ENCODE measurements at places on chromosomes 11 and 22.

- DNase-seq = no peak
Measured at GRCh38 chr11:70038034-70038834, 39.9 kb upstream of the ANO1 start.

DNA sequence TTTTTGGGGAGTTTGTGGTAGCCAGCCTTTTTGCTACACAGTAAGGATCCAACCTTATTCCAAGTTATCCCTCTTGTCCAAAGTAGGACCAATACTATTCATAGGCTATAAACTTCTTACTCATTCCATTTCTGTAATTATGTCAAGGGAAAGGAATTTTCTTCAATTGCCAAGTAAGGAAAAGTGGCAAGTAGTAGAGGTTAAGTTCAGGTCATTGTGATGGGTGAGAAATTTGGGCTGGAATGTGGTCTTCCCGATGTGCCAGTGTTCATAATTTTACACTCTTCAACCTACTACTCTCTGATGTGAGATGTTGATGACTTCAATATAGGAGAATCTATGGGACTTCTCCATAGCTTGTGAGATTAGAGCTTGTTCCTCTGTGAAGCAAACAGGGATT lies 648.8 kb downstream of the METTL15 start:
- no peak for DNase-seq

DNA sequence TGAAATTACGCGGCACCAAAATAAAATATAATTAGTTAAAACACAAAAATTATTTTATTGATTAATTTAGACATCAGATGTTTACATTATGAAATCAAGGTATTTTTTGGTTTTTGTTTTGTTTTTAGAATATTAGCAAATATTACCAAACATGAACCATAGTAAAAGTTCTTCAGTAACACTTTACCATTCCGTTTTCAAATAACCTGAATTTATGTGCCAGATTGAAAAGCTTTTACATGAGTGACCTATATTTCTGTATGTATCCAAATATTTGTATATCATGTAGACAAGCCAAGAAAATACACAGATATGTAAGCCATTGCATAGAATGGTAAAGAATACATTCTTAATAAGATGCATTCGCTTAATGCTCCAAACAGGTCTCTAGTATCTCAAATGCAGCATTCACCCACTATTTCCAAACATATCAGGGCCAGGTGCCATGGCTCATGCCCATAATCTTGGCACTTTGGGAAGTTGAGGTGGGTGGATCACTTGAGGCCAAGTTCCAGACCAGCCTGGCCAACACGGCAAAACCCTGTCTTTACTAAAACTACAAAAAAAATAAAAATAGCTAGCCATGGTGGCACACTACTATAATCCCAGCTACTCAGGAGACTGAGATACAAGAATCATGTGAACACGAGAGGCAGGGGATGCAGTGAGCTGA lies 102.4 kb upstream of the SERPIND1 start:
- no peak for DNase-seq

- DNase-seq = no peak
Measured at GRCh38 chr11:102243399-102243884, 73.8 kb upstream of the BIRC3 start.

- DNase-seq = peak; percentile 64
Measured at GRCh38 chr11:60970369-60970774, 1.1 kb upstream of the CD6 start.

GRCh38 chr11:45724153-45724552 lies 58.7 kb upstream of the CHST1 start:
- no peak for DNase-seq

- peak; percentile 80 for DNase-seq
Measured at GRCh38 chr11:126115816-126116331, 53.2 kb upstream of the CDON start.

GRCh38 chr11:92707173-92707619 lies 262.3 kb upstream of the MTNR1B start:
- peak; percentile 99 for DNase-seq

DNA sequence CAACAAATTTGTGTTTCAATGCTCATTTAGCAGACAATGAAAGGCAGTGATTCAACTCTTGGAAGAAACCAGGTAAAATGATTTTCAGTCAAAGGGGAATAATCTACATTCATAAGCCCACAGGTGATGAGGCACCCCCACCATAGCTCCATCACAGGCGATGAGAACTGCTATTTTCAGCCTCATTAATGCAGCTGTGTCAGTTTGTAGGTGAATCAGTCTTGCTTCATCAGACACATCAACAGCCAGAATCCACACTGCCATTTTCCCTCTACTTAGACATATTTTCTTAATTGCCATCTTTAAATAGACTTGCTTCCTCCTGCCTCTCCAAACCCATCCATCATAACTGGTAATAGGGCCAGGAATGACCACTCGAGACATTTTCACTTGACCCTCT lies 701.0 kb downstream of the OPCML start:
- no peak for DNase-seq

DNA sequence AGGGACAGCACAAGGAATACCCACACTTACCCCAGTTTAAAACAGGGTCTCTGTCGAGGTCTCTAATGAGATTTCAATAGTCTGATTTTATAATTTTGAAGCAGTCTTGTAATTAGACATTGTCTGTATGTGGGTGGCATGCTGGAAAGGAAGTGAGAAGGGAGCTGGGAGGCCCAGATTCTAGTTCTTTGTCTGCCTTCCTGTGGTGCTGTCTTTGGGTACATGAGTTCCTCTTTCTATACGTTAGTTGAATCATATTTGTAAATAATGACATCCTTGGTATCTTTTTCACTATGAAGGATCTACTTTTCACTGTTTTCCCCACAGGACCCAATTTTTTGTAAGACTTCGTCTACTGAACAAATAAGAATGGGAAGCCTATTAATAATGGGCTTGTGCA lies 42.0 kb upstream of the TENM4 start:
- DNase-seq = no peak

DNA sequence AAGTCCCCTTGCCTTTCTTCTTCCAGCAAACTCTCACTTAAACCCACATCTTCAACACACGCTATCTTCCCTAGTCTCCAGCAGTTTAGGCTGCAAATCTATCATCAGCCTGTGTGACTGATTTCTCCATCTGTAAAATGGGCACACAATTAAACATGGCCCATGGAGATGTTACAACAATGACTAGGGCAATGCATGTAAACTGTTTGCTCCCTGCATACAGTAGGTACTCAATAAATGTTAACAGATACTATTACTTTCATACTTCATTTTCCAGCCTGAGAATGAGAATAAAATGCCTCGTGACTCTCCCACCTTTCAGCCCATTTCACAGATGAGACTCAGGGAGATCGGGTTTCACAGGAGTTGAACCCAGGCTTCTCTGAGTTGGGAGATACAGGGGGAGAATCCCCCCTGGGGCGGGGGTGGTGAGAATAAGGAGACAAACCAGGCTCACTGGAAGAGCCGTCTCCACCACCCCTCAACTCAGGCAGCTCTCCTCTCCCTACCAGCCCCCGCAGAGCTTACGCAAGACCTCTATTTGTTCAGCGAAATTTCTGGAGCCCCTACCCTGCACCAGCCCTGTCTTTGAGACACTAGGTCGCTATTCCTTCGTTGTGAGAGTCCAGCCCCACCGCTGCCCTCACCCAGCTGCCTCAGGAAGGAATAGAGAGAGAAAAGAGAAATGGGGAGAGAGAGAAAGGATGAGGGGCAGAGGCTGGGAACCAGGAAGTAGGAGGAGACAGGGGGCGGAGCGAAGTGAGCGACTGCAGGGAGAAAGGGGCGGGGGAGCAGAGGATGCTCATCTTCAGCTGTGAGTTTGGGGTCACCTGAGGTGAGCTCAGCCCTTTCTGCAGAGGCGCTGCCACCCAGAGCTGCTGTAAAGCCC lies 42.1 kb upstream of the KLHL35 start:
- peak; percentile 13 for DNase-seq

DNA sequence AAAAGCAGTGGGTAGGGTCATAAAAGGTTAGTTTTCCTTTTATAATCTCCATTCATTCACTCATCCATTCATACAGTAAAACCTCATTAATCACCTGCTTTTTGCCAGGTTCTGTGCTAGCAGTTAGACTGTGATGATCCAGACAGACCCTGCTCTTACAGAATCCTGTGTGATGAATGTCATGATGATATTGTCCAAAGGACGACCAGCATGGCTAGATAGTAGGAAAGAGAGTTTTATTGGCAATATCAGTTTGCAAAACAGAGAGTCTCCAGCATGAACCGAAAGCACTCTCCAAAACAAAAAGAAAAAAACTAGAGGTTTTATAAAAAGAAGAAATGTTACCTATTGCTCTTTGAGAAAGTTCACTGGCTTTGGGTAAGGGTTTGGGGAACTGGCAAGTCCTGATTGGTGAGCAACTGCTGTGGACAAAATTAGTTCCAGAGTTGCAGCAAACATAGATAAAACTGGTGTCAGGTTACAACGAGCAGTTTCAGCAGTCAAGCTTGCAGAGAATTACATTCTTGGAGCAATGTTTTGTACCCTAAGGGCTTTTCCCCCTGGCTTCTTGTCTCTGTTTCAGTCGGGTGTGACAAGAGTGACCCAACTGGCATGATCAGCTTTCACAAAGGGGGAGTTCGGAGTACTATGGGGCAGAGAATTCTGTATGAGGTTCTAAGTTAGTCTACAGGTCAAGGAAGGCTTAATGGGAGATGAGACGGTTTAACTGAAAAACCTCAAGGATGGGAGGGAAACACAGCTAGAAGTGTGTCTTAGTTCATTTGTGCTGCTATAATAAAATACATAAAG lies 58.3 kb downstream of the HSD17B12 start:
- DNase-seq = no peak

DNA sequence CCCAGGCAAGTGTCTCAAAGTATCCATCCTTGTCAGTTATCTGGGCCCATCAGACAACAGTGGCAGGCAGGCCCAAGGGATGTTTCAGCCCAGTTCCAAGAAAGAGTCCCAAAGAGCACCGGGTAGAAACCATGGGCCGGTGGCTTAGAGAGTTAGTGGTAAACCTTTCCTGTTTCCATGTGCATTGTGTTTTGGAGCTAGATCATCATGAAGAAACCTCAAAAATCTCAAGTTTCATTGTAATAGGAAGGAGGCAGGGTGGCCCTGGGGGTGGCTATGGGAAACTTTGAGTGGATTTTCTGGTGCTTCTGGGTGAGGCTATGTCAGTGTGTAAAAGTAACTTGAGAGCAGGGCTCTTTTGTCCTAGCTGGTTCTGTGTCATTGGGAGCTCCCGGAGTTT lies 68.1 kb downstream of the UBASH3B start:
- DNase-seq = no peak

DNA sequence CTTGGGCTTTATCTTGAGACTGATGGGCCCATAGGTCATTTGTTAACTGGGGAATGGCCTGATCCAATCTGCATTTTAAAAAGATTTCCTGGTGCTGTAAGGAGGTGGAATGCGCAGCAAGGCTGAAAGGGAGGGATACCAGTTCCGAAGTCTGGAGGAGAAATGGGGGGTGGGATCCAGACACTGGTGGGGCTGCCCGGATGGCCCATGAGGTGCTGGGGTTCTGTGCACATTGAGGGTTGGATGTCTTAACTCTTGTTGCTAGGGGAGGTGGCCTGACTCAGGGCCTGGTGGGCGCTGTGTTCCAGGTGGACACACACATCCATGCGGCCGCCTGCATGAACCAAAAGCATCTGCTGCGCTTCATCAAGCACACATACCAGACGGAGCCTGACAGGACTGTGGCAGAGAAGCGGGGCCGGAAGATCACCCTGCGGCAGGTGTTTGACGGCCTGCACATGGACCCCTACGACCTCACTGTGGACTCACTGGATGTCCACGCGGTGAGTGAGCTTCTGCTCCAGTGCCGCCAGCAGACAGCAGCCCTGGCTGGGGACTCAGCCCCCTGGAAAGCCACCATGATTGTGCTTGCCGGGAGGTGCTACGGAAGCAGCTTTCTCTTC lies 38.1 kb downstream of the AMPD3 start:
- DNase-seq = no peak

DNA sequence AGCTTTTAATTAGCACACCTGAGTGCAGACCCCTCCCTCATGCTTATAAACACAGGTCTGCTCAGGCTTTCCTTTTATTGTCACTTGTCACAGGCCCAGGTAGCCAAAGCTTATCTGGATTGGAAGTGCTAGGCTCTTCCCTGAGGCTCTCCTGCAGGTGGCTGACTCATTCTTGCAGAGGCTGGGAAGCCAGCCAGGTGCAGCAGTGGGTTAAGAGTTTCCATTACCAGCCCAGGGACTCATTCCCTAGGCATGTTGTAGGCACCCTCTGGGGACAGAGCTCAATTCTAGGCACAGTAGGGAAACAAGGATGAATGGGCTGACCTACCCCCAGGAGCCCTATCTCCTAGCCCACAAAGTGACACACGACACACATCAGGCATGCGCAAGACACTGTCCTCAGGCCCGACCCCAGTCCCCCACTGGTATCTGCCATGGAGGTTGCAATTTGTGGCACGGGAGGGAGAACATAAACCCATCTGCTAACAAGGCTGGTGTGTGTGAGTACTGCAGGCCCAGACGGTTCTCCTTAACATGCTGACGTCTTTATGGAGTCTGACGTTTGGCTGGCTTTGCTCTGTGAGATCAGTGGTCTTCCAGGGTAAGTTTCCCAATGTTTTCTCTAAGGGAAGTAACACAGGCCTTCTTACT lies 94.2 kb downstream of the ABTB2 start:
- peak; percentile 81 for DNase-seq

DNA sequence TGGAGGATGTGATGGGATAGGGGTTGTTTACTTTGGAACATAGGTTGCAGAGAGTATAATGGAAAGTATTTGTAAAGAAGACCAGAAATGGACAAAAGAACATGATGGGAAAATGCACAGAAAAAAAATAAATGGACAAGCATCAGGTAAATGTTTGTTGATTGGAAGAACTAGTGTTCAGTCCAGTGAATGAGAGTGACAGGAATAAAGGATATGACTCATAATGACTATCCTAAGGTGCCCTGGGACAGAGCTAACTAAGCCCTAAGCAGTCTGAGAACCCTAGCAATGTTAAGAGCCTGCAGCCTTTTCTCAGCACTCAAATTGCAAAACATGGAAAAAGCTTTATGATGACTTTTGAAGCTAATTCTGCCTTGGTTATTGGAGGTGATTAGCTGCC lies 732.8 kb upstream of the ANO5 start:
- no peak for DNase-seq

DNA sequence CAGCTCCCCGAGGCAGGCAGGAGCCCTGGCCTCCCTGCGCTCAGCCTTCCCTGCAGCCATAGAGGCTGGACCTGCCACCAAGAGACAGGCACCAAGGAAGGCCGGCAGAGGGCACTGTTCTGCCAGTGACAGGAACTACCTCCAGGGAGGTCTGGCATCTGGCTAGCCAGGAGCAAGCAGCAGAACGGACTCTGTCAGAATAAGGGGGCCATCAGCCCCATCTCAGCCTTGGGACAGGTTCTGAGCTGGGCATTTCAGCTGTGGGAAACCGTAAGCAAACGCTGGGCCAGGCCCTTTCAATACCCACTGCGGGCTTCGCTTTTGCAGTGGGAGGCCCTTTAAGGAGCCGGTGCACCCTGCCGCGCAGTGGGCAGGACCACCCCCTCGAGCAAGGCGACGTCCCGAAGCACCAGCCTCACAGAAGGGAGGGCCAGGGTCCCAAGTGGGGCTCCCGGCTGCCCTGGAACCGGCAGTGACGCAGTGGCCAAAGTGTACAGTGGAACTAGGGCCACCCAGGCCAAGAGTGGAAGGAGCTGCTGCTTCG lies 18.2 kb downstream of the IFT27 start:
- DNase-seq = no peak

Measured in NCI-H1417 (cell line).